Stimulated activated CD4-positive, alpha-beta T cell treated with anti-CD3 and anti-CD28 coated beads, Interleukin-4, amount 100 ng/mL, for 4 hours (primary cell): ENCODE measurements at places on chromosomes 3 and 15.

DNA sequence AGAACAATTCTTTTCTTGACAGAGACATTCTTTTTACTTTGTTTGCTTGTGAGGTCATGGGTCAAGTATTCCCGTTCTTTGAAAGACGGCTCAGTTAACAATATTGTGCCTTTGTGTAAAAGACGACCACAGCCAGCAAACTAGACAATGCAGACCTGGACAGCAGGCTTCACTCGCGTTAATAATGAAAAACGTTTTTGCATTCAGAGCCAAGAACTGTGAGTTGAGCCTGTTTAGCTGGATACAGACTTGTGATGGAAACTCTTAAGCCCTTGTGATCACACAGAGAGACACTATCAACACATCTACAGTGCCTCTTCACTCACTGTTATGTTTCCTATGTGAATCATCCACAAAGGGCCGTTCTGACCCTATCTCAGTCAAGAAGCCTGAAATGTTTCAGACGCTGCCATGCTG lies 37.3 kb upstream of the CMTM7 start:
- no peak for DNase-seq

DNA sequence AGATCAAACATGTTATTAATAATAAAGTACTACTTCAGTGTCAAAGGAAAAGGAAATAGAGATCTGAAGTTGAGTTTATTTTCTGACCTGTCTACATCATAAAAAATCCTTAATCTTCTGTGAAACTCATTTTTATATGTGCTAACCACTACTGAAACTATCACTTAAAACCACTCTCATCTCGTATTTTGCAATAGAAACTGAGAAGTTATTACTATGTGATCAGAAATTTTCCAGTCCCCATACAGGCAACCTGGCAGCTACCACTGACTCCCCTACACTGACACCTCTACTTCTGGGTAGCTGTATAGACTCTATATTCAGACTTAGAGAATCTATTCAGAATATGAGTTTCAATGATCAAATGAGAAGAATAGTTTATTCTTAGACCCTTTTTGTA lies 8.3 kb downstream of the HDGFL3 start:
- DNase-seq, result no peak

- no peak for DNase-seq
Measured at GRCh38 chr3:19798324-19798723, 135.7 kb downstream of the EFHB start.

GRCh38 chr15:23038726-23039142 lies 635 bp downstream of the TUBGCP5 start:
- no peak for DNase-seq

DNA sequence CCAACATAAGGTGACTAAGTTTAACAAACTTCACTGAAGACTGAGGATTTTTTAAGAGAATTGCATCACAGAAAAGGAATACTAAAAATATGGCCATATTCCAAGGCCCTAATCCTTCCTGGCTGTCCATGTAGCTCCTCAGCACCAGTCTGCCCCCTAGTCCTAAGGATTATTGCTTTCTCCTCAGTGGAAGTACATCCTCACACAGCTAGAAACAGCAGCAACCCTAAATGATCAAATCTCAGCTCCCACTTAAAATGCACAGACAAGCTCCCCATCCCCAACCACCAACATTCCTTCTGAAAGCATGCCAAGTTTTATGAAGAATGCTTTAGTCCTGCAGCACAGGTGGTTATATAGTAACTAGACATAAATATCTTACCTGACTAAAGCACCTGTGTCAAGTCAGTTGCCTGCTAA lies 14.7 kb downstream of the ST3GAL6 start:
- DNase-seq, result no peak

DNA sequence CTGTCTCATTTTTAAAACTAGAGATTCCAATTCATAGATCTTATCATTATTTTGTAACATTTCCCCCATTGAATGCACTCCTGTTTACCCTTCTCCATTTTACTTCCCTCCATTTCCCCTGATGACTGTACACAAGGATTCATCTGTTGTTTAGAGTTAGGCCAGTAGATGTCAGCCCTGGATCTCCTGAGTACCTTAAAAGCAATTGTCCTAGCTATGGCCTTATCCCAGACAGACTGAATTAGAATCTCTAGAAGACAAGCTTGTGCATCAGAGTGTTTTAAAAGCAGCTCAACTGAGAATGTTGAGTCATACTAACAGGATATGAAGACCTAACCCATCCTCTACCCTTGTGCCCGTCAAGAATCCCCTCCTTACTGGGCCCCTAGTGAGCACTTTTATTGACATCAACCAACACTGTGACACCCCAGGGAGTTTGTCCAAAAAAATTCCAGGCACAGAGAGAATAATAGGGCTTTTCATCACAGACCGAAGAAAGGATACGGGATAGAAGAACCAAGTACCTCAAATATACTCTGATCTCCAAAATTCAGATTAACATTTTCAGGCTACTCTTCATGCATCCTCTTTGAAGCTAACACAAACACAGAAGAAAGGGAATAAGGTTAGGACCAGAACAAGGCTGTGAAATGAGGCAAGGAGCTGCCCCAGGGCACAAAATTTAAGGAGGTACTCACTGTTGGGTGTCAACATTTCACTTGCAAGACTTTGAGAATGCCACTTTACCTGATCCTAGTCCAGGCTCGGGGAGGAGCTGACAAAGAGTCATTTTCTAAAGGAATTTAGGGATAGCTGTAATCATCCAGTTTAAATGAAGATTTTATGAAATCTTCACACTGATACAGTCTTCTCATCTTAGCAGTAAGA lies 17.1 kb downstream of the ZBED2 start:
- no peak for DNase-seq

- no peak for DNase-seq
Measured at GRCh38 chr3:168223085-168223484, 127.4 kb upstream of the GOLIM4 start.

GRCh38 chr3:154729741-154730140 lies 299.8 kb upstream of the GPR149 start:
- DNase-seq, result no peak

DNA sequence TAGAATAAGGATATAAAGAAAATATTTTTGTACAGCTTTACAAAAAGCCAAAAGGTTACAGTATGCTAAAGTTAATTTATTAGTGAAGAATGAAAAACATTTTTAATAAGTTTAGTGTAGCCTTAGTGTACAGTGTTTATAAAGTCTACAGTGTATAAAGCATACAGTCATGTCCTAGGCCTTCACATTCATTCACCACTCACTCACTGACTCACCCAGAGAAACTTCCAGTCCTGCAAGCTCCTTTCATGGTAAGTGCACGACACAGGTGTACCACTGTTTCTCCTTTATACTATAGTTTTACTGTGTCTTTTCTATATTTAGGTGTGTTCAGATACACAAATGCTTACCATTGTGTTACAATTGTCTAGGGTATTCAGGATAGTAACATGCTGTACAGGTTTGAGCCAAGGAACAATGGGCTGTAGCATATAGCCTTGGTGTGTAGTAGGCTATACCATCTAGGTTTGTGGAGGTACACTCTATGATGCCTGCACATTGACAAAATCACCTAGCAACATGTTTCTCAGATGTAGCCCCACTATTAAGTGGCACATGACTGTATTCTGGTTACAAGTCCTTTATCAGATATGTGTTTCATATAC lies 197.1 kb upstream of the KBTBD8 start:
- no peak for DNase-seq

- DNase-seq, result no peak
Measured at GRCh38 chr15:68633231-68634121, 54.7 kb downstream of the CORO2B start.

- no peak for DNase-seq
Measured at GRCh38 chr3:184630861-184631471, 69.4 kb downstream of the EPHB3 start.

GRCh38 chr3:41064526-41064925 lies 134.8 kb upstream of the CTNNB1 start:
- DNase-seq, result no peak

- no peak for DNase-seq
Measured at GRCh38 chr3:41847679-41848078, 114.2 kb downstream of the ULK4 start.

DNA sequence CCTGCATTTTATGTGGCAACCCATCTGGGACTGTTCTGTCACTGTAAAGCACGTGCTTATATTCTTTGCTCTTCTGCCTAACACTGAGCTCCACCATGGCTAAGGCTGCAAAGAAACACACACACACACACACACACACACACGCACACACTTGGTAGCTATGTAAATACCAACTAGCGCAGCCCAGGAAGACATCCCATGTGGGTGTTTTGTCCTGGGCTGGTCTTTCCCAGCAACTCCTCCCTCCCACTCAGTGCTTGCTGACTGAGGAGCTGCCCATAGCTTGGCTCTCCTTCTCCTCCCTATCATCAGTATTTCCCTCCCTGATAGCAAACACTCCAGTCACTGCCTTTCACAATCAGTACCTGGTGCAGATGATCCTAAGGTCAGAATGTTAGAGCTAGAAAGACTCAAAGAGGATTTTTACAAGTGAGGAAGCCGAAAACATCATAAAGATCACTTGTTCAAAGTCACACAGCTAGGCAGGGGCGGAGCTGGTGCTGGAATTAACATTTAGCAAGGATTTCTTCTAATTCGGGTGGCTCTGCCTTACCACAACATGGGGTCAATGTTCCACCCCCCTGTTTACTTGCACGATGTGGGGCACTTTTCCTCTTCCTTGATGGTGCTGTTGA lies 377.1 kb upstream of the TBL1XR1 start:
- no peak for DNase-seq

GRCh38 chr3:159390656-159391212 lies 588.9 kb downstream of the MFSD1 start:
- no peak for DNase-seq

DNA sequence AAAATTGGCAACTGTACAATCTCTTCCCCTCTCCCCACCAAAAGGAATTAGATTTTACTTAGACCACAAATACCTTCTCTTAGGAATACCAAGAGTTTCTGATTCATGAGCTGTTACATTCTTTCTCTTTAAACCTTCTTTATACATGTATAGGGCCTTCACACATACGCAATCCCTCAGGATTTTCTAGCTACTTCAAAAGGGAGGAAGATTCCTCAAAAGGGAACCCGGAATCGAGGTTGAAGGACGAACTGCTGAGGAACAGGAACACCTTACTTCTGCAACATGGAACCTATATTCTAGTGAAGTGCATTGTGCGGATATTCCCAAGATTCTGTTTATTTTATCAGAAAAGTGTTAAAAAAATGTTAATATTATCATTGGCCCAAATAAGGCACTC lies 52.3 kb downstream of the GABRB3 start:
- no peak for DNase-seq

DNA sequence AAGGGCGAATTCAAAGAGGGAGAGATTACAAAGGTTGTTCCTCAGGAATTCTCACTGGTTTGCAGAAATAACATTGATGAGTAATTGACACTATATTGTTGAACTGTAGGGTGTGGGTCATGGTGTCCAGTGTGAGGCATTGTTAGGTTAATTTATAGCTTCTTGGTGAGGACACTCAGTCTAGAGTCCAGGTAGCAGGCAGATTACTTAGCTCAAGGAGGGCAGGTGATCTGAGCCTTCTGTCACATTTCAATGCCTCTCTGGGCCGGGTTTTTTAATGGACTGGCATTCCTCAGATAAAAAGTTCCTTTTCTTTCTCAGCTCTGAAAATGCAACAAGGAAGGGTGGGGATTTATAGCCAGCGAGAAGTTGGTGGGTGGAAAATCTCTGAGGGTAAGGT lies 194.2 kb upstream of the PROK2 start:
- DNase-seq, result no peak

DNA sequence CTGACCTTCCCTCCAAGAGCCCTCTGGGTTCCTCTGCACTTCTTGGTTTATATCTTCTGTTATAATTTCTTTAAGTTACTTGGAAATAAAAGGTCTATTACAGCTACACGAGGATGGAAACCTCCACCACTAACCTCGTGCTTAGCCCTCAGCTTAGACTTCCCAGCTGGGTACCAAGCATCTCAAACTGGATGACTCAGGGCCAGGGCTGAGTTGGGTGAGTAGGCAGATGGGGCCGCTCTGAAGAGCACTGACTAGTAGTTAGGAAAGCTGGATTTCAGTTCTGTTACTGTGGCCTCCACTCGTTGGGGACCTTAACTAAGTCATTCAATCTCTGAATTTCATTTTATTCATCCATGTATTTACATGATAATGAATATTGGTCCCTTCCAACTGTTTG lies 1036.6 kb downstream of the IGSF11 start:
- no peak for DNase-seq

- DNase-seq, result no peak
Measured at GRCh38 chr15:86916671-86917360, 837.1 kb downstream of the AGBL1 start.

DNA sequence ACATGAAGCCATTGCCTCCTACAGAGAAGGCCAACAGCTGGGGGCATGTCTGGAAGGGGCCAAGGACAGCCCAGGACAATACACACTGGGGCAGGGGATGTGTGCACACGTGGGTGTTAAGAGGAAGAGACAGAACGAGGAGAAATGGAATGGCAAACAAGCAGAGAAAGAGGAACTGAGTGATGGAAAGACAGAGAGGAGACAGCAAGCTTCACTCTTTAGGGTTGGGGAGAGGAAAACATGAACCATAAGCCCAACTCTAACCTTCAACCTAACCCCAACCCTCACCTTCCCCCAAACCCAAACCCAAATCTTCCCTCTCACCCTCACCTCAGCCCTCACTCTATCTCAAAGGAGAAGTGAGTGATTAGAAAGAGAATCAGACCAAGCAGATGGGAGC lies 11.9 kb upstream of the PARL start:
- DNase-seq, result no peak
